ENCODE measurements at places on chromosomes 12 and 14.

DNA sequence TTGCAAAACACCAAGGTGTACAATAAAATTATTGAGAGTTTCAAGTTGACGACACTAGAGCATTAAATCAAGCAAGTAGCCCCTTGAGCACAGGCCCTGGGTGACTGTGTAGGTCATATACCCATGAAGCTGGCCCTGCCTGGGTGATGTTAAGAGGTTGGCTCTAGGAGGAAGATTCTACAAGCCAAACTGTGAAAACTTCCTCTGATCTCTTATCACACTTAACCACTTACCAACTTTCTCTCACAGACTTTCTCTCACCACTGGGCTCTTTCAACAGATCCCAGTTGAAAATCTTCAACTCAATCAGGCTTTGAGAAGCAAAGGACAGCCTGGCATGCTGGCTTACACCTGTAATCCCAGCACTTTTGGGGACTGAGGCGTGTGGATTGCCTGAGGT lies 186.9 kb upstream of the BTG1 start:
- DNase-seq: no peak

DNA sequence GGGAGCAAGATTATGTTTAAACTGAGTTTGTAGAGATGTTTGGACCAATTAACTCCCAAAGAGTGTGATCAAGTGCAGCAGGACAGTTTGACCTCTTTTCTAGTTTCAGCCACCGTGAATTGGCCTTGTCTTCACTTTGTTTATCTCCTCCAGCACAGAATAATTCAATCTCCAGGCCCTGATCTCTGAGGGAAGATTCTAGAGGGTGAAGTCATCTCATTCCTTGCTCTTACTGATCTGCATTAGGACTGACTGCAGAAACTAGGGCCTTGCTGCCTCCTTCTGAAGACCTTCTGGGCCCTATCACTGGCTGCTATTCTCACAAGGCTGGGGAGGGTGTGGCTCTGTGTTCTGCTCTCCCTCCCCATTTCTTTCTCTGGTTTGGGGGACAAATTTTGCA lies 29.4 kb downstream of the C12orf75 start:
- no peak for DNase-seq

- no peak for DNase-seq
These were observed 21.8 kb downstream of the ADCY6 start for GRCh38 chr12:48767047-48767446.

- DNase-seq: no peak
These were observed 21.0 kb upstream of the GRIP1 start for GRCh38 chr12:66699738-66700482.

- DNase-seq: no peak
These were observed 483 bp upstream of the SERPINA10 start for GRCh38 chr14:94293578-94293924.

GRCh38 chr14:21575661-21576060 lies 4.2 kb downstream of the OR10G3 start:
- DNase-seq: no peak

DNA sequence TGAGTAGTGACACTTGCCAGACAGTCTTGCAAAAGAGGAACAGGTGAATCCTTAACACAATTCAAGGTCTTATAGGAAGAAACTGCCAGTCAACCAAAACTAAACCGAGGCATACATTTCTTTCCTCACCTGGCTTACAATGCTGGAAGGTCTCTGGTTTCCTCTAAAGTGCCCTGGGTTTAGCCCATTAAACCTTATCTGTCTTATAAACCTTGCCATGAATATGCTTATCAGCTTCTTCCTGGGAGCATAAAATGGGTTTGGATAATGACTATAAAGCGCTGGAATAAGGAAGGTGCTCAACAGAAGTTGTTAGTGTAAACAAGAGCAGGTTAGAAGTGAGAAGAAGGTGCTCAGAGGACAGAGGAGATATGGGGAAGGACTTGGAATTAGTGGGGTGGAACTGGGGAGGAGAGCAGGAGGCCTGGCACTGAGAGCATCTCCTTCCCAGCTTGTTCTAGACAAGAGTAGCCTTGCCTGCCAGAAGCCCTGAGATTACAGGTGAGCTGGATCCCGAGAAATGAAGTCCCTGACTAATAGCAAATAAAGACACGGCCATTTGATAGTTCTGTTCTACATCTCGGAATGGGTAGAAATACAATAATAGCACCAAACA lies 14.1 kb upstream of the GPRC5A start:
- DNase-seq: no peak

- DNase-seq: peak; percentile 4
These were observed 36.6 kb downstream of the KRT80 start for GRCh38 chr12:52155048-52155868.

- DNase-seq: no peak
These were observed 63.3 kb downstream of the SUSD6 start for GRCh38 chr14:69674546-69675244.

- DNase-seq: no peak
These were observed 938.6 kb upstream of the MDGA2 start for GRCh38 chr14:48614003-48614402.

GRCh38 chr14:37972941-37973887 lies 234.5 kb upstream of the SSTR1 start:
- peak; percentile 51 for DNase-seq

- DNase-seq: peak; percentile 79
These were observed 92.1 kb downstream of the NINJ2 start for GRCh38 chr12:570921-571794.

GRCh38 chr14:73231981-73232851 lies 5.1 kb upstream of the PAPLN start:
- DNase-seq: no peak

DNA sequence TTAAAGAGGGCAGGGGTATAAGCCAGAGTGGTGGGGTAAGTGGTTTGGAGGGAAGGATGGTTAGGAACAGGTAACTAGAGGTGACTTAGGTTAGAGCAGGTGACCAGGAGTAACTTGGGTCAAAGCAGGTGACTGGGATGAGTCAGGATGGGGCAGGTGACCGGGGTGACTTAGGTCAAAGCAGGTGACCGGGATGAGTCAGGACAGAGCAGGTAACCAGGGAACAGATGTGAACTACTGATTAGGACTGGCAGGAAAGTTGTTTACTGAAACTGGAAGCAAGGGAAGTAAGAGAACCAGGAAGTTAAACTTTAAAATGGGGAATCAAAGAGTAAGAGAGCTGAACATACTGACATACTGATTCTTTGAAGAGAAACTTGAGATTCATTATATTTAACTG lies 57.4 kb downstream of the FSCB start:
- no peak for DNase-seq

DNA sequence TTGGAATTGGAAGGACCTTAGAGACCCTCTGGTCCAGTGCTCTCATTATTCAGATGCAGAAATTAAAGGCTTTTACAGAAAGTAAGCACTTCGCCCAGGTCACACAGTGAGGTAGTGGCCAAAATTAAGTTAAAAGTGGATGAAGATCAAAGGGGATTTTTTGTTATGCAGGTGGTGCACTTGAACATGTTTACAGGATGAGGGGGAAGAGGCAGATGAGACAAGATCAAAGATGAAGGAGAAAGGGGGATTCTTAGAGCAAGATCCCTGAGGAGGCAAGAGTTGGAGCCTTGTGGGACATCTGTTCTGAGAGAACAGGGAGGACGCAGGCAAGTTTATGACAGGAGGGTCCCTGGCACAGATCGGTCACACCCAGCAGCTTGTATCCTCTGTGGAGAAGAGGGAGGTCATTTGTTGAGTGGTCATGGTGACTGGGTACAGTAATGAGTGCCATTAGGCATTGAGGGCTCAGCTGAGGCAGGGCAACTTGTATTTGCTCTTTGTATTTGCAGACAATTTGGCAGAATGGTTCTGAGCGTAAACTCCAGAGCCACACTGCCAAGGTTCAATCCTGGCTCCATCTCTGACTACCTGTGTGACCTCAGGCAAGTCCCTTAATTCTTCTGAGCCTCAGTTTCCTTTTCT lies 84.0 kb downstream of the BORCS5 start:
- no peak for DNase-seq

- DNase-seq: no peak
These were observed 88.4 kb downstream of the DUSP6 start for GRCh38 chr12:89263900-89264299.

DNA sequence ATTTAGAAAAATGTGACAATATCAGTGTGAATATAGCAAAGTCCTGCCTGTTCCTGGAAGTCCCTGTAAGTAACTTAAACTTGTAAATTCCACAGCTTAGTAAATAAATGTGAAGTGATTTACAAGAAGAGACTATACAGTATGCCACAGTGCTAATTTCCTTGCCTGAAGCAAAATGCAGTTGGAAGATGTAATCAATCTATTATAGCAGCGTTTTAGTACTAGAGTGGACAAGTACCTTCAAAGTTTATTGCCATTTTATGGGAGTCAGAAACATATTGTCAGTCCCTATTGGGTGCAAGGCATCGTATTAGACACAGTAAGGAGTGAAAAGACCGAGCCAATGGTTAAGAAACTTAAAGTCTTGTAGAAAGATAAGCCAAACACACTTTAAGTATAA lies 94.1 kb downstream of the TRHDE start:
- DNase-seq: no peak

GRCh38 chr14:57533214-57533613 lies 39.6 kb upstream of the CCDC198 start:
- peak; percentile 33 for DNase-seq

DNA sequence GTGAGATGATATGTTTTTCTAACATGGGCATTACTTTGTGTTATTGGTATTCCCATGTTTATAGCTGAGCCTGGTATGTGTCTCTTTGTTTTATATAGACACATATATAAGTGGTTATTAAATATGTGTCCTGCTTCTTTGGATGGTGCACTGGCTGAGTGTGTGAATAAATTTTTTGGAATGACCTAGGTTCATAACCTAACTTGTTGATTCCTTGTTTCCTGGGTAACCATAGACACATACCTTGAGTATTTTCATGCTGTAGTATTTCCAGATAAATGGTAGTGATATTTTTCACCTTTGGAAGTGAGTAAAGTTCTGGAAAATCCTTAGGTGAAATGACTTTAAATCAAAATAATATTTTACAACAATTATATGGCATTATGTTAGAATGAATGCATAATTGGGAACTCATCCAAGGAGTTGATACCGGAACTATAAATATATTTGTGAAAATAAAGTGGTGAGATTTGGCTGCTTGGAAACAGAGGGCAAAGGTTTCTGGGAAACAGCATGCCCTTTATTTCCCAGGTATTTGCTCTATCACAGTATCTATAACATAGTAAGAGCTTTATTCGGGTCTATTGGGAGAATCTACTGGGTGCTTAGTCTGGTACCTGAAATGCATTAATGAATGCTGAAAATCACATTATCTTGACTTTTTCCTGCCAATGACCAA lies 64.3 kb upstream of the REP15 start:
- no peak for DNase-seq

DNA sequence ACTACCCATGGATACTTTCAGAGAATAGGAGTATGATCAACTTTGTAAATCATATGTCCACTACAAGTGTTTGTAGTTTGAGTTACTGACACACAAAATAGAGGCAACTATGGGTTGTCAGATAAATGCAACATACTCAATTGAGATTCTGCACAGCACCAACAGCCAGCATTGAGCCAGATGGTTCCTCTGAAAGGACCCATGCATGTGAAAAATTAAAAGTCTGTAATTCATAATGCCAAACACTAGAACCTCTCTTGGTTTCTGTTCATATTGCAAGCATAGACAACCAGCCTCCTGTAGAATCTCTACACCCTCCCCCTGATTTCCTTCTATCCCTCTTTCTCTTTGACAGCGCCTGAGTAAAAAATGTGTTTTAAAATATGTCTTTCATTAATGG lies 831.0 kb downstream of the C12orf50 start:
- DNase-seq: no peak

GRCh38 chr14:57013987-57014386 lies 203.7 kb upstream of the OTX2 start:
- DNase-seq: no peak

DNA sequence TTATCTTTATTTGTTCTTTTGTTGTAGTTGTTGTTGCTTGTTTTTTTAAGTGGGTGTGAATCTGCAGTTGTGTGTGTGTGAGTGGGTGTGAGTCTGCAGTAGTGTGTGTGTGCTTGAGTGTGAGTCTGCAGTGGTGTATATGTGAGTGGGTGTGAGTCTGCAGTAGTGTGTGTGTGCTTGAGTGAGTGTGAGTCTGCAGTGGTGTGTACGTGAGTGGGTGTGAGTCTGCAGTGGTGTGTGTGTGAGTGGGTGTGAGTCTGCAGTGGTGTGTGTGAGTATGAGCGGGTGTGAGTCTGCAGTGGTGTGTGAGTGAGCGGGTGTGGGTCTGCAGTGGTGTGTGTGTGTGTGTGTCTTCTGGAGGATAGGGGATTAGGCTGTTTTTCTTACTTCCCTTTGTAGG lies 1186.8 kb upstream of the SEL1L start:
- no peak for DNase-seq

- DNase-seq: no peak
These were observed 3.4 kb downstream of the NOC4L start for GRCh38 chr12:132147423-132148367.

GRCh38 chr12:65334521-65334920 lies 56.0 kb downstream of the MSRB3 start:
- DNase-seq: no peak

DNA sequence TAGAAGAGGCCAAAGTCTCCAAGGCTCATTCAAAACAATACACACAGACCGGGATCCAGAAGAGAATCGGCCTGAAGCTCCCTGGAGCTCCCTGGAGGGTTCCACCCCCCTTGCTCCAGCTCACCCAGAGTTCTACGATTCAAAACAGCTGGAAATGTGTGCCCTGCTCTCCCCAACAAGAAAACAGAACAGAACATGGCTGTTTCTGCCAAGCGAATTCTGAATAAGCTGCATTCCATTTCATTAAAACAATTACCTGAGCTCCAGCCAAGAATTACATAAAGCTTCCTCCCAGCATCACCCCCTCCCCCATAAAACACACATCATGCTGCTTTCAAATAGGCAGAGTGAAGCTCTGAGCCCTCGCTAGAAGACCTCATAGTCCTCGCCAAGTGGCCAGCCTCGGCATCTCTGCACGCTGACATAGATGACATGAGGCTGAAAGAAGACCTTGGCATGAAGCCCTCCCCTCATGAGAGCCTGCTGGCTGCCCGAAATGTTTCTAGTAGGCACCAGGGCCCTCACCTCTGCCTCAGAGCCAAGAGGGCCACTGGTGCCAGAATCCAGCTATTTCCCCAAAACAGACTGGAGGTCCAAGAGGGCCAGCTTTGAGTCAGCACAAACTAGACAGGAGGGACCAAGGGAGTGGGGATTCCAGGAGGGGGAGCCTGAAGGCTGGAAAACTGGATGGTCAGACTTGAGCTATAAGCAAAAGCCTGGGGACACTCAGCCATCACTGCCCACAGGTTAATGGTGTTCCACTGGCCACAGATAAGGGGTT lies 8.3 kb downstream of the PXN start:
- DNase-seq: no peak

DNA sequence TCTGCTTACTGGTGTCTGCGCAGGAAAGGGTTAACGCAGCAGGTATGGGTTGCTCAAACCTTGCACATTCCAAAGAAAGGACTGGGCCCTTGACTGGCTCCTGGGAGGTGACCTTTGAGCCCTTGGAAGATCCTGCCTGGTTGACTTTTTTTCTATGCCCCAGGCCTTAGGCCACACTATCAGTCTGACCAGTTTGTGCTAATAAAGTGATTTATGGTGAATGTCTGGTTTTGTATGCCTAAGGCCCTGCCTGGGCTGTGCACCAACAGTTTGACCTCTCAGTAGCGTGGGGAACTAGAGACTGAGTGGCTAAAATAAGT lies 61.4 kb upstream of the SCN8A start:
- no peak for DNase-seq

All from RCC 7860 (cell line).